ENCODE measurements at places on chromosomes 16 and 17. TPM values are rescaled to one million over a fixed set of nuclear protein-coding genes. Genes with fewer than 3 reads are reported as not detected.

KRT20 gene
- not detected for polyA plus RNA-seq

CIBAR2 gene
- polyA plus RNA-seq: 2.9 TPM

ACSM2B gene
- 0.99 TPM for polyA plus RNA-seq

KRTAP17-1 gene
- polyA plus RNA-seq: not detected

TEX19 gene
- not detected for polyA plus RNA-seq

CCL23 gene
- polyA plus RNA-seq: not detected

HYDIN gene
- polyA plus RNA-seq: 17.2 TPM

PABPN1L gene
- polyA plus RNA-seq: 0.41 TPM

TNFSF13 gene
- 4.5 TPM for polyA plus RNA-seq

PLCG2 gene
- 7.3 TPM for polyA plus RNA-seq

SCIMP gene
- polyA plus RNA-seq: 2.4 TPM

TMC8 gene
- polyA plus RNA-seq: 6.0 TPM

HBQ1 gene
- polyA plus RNA-seq: 11.6 TPM

OTOP2 gene
- polyA plus RNA-seq: not detected

DBNDD1 gene
- polyA plus RNA-seq: 49.9 TPM

ABCC11 gene
- polyA plus RNA-seq: 0.59 TPM

TAF1C gene
- polyA plus RNA-seq: 64.9 TPM
